ENCODE measurements at places on chromosomes 4 and X.

GRCh38 chr4:26290321-26290720 is 30.5 kb upstream of the RBPJ start:
- DNase-seq = no peak

- DNase-seq = no peak
These were observed 14.7 kb downstream of the C4orf54 start for GRCh38 chr4:99642725-99643489.

DNA sequence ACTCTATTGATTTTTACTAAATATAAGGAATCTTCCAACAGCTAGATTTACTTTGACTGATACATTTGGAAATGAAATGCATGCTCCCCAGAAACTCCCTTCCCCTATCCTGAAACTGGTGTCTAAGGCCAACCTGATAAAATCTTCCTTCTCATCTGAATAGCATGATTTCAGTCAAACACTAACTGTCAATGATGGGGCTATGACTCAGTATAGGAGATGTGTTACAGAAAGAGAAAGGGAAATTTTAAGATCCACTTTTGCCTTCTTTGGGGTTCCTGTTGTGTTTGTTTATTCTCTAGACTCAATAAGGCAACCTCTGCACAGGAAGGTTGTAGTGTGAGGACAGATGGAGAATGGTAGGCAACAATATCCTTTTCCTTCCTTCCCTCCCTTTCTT is 160.7 kb downstream of the MOSPD2 start:
- no peak for DNase-seq

DNA sequence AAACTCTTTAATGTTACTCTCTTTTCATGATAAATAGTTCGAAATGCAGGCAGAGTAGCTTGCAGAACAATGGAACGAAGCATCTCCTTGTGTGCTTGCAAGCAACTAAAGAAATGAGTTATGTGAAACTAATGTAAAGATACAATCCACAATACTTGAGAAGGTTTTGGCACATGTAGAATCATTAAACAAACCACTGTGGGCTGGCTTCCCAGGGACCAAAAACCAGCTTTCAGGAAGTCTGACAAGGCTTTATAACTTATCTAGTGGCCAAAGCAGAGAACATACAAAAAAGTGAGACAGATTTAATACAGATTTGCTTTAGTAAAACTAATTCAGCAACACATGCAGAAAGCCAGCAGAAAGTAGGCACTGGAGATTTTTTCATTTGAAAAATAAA is 1673.8 kb upstream of the AGA start:
- no peak for DNase-seq

- DNase-seq = no peak
These were observed 1442.8 kb upstream of the PCDH7 start for GRCh38 chr4:29277381-29277780.

- no peak for DNase-seq
These were observed 20.9 kb upstream of the PLAC1 start for GRCh38 chrX:134679221-134679620.

- DNase-seq = no peak
These were observed 100.7 kb upstream of the PTPN13 start for GRCh38 chr4:86493460-86493859.

DNA sequence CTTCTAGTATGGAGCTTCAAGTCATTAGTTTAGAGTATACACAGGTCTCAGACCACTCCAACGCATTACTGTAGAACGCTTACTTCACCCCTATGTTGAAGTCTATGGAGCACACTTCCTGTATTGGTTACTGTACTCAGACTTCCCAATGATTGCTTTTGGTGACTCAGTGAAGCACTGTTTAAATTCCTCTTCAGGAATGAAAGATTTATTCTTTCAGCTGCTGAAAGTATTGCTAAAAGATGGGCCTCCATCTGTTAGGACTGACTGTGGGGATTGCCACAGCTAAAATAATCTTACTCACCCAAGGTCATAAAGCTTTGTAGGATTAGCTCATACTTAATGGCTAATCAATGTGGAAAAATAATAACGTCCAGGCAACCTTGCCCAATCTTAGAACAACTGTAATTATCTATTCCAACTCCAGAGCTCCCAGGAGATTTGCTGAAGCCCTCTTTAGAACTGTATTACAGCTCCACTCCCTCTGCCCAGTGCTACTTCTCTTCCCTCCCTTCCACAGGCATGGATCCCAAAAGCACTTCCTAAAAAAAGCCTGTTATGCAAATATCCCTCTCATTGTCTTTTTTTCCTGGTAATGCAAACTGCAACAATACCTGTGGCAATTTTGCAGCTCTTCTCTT is 281.9 kb upstream of the HS3ST1 start:
- DNase-seq = no peak

DNA sequence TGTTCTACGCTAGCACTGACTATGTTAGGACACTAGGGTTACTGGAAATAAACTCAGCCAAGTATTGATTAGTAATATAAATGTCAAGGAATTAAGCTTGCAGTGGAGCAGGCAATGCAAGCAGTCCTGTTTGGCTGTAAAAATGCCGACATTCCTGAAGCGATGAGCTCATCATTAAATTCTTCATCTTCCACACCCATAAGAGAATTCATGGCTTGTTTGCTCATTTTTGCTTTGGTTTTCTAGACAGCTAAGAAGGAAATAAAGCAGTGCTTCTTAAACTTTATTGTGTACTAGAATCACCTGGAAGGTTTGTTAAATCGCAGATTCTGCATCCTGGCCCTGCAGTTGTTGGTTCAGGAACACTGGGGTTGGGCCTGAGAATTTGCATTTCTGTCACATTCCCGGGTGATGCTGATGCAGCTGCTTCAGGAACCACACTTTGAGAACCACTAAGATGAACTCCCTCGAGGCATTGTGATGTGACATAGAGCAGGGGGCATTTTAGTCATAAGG is 17.8 kb downstream of the ANXA3 start:
- peak; percentile 64 for DNase-seq

- no peak for DNase-seq
These were observed 76.0 kb downstream of the FAT4 start for GRCh38 chr4:125390727-125391126.

GRCh38 chr4:47801481-47802002 is 36.3 kb downstream of the CORIN start:
- no peak for DNase-seq

- no peak for DNase-seq
These were observed 326.9 kb downstream of the PDHA2 start for GRCh38 chr4:96166806-96167205.

- DNase-seq = no peak
These were observed 13.1 kb downstream of the ACSL1 start for GRCh38 chr4:184812651-184813181.

GRCh38 chr4:105620640-105621323 is 68.4 kb downstream of the ARHGEF38 start:
- DNase-seq = peak; percentile 65

- DNase-seq = no peak
These were observed 106.8 kb downstream of the CLNK start for GRCh38 chr4:10577508-10578426.

DNA sequence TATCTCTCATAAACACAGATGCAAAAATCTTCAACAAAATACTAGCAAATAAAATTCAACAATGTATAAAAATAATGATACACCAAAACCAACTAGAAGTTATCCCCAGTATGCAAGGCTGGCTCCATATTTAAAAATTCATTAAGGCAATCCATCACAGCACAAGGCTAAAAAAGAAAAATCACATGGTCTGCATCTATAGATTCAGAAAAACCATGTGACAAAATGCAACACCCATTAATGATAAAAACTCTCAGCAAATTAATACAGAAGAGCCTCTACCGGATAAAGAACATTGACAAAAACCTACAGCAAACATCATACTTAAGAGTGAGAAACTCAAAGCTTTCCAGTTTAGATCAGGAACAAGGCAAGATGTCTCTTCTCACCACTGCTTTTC is 182.6 kb downstream of the COL25A1 start:
- DNase-seq = no peak

- DNase-seq = no peak
These were observed 50.3 kb upstream of the OTUD4 start for GRCh38 chr4:145230726-145231125.

DNA sequence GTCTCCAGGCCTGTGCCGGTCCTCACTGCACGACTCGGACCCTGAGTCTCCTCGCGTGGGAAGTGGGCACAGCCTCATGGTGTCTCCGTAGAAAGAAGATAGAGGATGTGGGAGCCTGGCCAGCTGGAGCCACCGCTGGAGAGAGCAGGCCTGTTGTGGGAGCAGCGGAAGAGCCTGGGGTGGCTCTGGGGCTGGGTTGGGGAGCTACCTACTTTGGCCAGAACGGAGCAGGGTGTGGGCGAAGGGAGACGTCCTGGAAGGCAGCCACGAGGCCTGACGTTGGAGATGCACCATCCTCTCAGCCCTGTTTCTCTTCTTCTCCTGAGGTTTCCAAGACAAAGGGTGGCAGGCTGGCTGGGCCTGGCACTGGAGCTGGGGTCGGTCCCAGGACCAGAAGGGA is 93.8 kb downstream of the SORCS2 start:
- DNase-seq = no peak

GRCh38 chr4:15809466-15809865 is 31.3 kb downstream of the CD38 start:
- DNase-seq = no peak

DNA sequence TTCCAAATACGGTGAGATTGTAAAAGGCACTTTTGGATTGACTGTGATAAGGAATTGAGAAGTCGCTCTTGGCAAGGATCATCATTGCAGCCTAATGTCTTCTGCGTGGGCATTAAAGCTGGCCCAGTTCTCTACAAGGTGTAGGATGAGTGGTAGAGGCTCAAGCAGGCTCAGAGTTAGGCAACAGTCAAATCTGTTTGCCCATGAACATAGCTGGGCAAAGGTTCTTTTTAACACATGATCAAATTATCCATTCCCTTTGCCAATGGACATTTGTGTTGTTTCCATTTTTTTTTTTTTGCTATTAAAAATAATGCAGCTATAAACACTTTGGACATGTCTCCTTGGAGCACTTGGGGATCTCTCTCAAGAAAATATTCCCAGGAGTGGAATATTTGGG is 229.1 kb upstream of the FAT1 start:
- DNase-seq = no peak

DNA sequence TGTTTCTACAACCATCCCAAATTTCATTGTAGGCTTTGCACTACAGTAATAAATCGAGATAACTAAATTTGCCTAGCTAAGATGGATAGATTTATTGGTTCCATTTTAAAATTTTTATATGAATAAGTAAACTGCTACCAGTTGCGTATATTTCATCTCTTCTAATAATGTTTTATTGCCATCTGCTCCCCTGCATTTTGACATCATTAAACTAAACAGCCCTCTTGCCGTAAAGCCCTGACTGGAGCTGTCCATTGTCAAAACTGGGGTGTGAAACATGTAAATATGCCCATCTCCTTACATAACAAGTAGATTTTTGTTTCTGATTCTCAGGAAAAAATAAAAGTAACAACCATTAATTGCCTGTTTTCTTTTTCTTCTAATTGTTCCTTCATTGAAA is 130.8 kb upstream of the BMPR1B start:
- no peak for DNase-seq

GRCh38 chr4:101961144-101961543 is 170.6 kb downstream of the BANK1 start:
- DNase-seq = peak; percentile 12

- no peak for DNase-seq
These were observed 10.1 kb upstream of the LOC101059915 start for GRCh38 chrX:71657267-71657666.

DNA sequence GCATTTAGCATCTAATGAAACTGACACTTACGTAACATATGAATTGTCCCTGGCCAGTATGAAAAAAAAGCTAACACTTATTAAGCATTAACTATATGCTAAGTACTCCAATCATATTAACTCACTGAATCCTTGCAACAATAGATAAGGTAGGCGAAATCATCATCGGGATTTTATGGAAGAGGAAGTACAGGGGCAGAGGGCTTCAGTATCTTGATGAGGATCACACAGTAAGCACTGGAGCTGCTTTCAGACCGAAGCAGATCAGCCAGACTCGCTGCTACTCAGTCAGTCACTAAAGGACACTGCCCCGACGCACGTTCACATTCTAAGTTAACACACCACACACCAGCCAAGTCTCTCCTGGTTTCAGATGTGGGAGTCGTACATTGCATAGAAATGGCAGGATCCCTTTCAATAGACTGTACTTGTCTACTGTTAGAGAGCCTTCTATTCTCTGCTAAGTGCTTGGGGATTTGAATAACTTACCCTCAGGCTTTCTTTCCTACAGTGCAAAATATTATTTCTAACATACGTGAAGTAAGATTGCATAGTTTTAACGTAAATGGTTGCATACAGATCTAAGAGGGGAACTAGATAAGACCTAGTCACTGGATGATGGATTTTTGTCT is 540.2 kb upstream of the TENM3 start:
- no peak for DNase-seq

- DNase-seq = no peak
These were observed 2.9 kb downstream of the ANXA5 start for GRCh38 chr4:121693886-121694285.

DNA sequence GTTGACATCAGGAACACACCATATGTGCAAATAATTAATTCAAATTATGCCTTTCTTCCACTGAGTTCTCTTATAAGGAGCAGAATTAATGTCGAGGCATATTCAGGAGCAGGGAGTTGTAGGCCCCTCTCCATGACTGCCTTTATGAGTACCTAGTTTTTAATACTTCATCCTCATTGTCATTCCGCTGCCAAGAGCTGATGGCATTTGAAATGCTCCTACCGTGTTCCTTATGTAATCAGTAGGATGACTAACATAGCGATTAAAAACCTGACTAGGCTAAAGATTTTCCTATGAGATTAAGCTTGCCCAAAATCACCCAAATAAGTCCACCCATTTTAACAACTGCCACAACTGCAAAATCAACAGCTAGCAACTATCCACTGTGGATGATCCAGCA is 220.6 kb downstream of the DHX15 start:
- DNase-seq = no peak

GRCh38 chrX:26909728-26910127 is 553.4 kb downstream of the PPP4R3C start:
- DNase-seq = no peak

DNA sequence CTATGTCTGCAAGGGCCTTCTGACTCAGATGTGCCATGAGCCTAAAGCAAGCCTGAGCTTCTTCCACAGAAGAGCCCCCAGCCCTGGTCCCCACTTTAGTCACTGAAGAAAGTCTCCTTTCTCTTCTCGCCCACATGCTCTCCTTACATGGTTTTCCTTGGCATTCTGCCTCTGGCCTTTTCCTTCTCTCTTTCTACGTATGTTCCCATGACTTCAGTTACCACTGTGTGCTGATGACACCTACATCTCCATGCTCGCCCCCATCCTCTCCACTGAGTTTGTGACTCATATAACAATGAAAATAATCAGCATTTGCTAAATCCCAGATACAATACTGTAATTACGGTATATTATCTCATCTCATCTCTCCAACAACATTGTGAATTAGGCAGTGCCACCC is 149.3 kb downstream of the AMMECR1 start:
- DNase-seq = no peak

DNA sequence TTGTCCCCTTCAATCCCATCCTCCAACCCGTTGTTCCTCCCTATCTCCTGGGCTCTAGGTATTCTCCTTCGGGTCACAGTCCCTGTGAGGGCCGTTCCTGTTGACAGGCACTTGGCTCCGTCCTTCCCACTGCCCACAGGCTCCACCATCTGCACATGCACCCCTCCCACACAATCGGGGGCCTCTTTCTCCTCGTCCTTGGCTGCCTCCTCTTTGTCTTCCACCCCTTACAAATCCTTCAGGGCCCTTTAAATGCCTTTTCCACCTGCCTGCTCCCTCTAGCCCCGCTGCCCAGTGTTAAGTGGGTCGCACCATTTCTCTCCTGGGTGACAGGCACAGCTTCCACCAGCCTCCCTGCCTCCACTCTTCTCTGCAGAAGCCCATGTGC is 2.7 kb upstream of the AVPR2 start:
- DNase-seq = no peak

- peak; percentile 74 for DNase-seq
These were observed 102.0 kb downstream of the RTL5 start for GRCh38 chrX:72029483-72030411.

All from urothelium cell line (cell line).